ENCODE measurements at places on chromosomes 7 and 10.

DNA sequence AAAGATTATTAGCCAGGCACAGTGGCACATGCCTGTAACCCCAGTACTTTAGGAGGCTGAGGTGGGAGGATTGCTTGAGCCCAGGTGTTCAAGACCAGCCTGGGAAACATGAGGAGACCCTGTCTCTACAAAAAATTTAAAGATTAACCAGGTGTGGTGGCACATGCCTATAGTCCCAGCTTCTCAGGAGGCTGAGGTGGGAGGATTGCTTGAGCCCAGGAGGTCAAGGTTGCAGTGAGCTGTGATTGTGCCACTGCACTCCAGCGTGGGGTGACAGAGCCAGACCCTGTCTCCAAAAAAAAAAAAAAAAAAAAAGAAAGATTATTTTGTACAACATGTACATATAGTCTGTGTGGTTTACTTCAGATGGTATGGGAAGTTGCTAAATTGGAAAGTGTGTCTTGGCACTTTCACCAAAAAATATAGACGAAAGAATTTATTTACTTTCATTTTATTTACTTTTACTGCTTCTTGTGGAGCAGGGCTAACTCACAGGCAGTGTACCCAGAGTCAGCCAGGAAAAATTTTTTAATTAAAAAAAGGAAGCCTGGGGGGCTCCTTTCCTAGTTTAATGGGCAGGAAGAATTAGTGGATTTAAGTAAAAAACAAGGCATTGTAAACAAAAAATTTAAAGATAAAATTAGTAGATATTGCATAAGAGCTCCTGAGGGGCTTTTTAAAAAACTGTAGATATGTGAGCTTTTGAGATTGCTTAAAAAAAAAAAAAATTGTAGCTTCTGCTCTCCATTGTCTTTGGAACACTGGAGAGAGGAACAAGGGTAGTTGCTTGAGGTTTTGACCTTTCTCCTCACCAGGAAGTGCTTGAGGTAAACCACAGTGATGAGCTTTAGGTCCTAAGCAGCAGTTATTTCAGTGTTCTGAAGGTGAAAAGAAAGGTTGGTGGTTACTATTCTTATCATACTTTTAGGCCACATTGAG lies 44.6 kb upstream of the VDAC2 start:
- no peak for DNase-seq

DNA sequence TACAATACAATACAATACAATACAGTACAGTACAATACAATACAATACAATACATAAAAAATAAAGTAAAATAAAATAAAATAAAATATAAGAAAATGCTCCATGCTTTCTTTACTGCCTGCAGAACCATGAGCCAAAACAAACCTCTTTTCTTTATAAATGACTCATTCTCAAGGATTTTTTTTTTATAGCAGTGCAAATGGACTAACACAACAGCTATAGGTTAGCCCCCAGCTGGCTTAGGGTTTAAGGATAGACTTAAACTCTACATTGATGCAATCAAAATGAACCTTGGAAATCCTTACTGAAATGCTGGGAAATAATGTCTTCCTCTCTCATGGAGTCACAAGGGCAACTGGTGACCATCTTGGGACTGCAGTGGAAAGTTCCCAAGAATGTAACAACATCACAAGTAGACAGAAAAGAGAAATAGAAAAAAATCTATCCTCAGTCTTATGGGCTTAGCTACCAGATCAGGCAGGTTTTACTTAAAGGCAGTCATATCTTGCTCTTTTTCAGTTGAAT lies 348.9 kb downstream of the ARL4A start:
- DNase-seq: no peak

DNA sequence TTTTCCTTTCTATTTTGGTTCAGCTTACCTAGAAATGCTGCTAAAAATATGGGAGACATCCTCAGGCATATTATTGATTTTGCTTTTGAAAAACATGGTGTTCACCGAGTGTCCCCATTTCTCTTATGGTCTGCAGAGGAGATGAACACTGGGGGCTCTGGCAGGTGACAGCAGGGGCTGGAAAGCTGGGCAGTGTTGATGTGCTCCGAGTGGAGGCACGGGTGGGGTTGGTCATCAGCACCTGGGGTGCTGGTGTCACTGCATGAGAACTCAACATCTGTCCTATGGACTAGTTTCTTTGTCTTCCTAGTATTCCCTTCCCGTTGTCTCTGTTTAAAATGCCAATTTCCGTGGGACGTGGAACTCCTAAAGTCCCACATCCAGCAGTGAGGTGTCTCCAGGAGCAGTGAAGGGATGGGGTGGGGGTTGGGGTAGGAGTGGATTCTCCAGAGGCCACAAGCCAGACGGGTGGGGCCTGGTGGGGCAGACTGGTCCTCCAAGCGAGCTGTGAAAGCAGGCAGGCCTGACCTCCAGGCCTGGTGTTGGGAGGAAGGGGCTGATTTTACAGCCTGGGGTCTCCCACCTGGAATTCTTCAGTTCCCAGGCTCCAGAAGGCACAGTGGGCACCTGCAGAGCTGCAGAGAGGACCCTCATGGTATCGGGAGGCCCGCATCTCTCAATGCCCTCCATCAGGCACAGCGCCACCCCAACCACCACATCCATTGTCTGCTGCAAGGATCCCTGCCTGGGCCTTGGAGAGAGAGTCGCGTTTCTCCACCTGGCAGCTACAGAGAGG lies 24.4 kb downstream of the ZNF775 start:
- DNase-seq: no peak

GRCh38 chr10:100969187-100970075 lies at the start of gene SEMA4G:
Gene SEMA4G (plus strand): TSS chr10:100969504. CDS start chr10:100972913, 3,409 bp downstream.
- DNase-seq: no peak

DNA sequence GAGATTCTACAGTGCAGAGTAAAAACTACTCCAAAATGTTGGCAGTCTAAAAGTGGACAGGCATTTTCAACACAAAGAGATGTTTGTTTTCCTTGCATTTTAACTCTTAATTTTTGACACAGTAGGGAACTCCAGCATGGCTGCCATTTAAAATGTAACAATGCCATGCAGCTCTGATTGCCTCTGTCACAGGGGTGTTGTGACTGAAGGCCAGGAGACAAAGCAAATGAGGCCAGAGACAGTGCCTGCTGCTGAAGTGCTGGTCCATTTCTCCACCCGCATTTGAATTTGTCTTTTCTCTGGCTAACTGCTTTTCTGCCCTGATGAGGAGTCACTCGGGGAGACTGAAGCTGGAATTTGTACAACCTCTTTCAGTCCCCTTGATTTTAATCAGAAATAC lies 710.6 kb upstream of the GALNT17 start:
- no peak for DNase-seq

GRCh38 chr10:79112881-79113431 lies 44.2 kb downstream of the ZMIZ1 start:
- DNase-seq: no peak

DNA sequence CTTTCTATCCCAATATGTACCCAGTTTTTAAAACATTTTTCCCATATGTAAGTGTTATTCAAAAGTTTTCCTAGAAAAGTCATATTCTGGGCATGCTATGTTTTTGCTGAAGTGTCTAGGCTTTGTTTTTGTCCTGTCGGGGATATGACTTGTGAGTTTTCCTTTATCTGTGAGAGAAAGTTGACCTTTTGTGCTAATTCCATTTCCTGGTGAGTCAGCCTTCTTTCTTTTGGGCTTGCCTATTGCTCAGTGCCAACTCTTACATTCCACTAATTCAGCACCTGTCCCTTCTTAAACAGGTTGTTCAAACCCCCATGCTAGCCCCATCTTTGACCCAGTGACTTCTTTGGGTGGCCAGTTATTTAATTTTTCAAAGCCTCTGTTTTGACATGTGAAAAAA lies 146.2 kb downstream of the AHR start:
- DNase-seq: no peak

All from iPS DF 19.7 (cell line).